ENCODE measurements at places on chromosomes 5 and 9.

GRCh38 chr9:93541581-93542349 is 34.6 kb upstream of the PHF2 start:
- no peak for DNase-seq

- DNase-seq = no peak
Observed at GRCh38 chr9:13364271-13365000, 84.9 kb upstream of the MPDZ start.

GRCh38 chr5:86880344-86880743 is 262.6 kb downstream of the COX7C start:
- DNase-seq = no peak

GRCh38 chr5:97547999-97548738 is 365.1 kb upstream of the RIOK2 start:
- DNase-seq = no peak

DNA sequence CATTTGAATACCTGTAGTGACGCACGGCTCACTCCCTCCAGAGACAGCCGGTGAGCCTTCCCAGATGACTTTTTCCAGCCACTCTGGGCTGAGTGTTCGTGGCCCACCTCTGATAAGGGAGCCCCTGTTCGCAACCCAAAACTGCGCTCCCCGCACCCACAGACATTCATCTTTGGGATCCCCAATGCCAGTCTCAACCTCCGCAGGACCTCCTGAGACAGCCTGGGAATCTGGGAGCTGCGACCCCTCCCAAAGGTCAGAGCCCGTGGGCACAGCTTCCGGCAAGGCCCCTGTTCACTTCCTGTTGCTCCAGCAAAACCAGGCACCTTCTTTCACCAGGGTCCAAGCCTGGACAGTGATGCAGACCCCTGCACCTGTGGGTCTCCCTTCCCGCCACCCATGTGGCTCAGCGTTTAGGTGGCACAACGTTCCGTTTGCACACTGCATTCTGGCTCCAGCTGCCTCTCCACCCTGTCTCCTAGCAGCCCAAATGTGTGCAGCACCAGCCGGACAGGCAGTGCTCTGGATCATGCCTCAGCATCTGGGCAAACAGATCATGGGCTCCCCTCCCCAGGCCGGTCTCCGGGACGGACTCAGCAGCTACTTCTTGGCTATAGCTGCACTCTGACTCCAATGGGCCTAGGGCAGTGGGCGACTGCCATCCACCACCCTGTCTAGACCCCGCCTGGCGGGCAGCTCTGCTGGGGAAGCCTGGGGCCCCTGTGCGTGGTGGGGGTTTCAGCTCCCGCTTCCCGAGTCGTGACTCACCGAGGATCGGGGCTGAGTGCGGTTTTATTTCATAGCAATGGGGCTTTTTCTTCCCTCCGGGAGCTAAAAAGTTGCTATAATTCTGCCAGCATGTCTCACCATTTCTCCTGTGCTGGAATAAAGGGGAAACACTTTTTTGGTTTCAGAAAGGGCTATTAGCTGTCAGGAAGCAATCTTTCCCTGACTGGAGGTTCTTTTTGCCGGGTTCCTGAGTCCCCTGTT is 156.0 kb downstream of the OLFM1 start:
- DNase-seq = no peak

- DNase-seq = no peak
Observed at GRCh38 chr9:34230556-34230955, 51.7 kb downstream of the UBAP1 start.

DNA sequence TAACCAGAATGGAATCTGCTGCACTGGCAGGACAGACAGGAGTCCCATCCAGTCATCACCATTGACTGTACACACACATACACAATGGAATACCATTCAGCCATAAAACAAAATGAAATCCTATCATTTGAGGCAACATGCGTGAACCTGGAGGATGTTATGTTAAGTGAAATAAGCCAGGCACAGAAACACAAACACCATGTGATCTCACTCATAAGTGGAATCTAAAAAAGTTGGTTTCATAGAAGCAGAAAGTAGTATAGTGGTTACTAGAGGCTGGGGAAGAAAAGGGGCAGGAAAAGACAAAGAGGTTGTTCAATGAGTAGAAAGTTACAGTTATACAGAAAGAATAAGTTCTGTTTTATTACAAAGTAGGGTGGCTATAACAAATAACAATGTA is 884.0 kb upstream of the ACO1 start:
- no peak for DNase-seq

DNA sequence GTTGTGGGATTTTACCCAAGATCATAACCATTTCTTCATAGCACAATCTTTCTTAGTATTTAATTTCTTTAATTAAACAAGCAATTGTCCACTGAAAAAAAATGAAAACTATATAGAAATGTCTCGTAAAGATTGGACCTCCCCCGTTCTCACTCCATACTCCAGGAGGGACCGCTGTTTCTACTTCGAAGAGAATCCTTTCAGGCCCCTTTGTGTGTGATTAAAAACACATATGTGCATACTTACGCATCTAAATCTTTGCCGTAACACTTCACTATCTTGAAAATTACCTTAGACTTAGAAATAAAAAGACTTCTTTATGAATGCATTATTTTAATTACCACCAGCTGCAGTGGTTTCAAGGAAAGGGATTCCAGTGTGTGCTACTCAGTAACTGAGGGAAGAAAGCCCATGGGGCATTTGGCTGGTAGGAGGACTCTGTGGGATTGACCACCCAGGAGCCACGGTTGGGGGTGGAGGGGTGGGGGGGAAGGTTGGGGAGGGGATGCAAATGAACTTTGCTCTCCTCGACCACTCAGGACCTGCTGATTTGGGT is 209.1 kb downstream of the FAM114A2 start:
- DNase-seq = no peak

DNA sequence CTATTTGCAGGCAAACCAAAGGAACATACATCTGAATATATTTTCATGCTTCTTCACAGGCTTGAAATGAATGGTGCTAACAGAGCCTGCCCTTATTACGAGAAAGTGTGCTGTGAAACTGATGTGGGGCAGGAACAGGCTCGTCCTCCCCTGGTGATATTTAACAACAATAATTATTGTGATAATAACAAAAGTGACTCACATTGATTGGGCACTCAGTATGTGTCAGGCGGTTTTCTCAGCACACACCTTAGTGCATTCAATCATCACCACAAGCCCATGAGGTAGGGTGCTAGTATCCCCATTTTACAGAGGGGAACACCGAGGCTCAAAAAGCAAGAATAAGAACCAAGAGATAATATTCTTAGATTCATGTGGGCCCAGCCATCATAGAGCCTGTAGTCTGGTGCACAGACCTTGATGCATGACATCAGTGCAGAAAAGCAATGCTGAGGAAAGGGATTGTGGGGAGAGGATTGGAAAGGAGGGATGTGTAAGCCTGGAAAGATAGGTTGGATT is 18.1 kb upstream of the BOD1 start:
- no peak for DNase-seq

DNA sequence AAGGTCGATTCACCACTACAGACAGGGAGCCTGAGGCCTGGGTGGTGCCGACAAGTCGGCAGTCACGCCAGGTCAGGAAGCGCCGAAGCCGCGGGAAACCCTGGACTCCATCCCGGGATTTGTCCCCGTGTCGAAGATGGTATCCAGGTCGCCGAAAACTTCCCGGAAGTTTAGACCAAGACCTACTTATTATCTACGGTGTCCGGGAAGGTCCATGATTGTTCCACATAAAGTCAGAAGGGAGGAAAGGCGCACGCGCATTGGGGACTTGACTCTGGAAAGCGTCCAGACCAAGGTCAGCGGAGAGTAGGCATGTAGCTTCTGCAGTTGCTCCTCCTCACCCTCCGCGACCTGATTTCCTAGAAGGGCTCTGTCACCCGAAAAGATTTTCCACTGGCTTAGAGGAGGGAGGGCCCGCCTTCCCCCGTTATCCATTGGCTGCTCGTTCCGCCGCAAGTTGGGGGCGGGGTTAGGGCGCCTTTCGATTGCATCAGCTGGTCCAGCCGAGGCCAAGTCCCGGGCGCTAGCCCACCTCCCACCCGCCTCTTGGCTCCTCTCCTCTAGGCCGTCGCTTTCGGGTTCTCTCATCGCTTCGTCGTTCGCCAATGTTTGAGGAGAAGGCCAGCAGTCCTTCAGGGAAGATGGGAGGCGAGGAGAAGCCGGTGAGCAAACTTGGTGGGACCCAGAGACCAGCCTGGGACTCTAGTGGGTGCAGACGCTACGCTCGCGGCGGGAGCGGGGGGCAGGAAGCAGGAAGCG is at the start of gene TARS1:
Gene TARS1 (plus strand): TSS at position 484 of the 759 bp plus-strand sequence. CDS start 122 bp downstream, at position 606.
- peak; percentile 100 for DNase-seq

GRCh38 chr5:54454602-54455001 is 897 bp upstream of the HSPB3 start:
- no peak for DNase-seq

DNA sequence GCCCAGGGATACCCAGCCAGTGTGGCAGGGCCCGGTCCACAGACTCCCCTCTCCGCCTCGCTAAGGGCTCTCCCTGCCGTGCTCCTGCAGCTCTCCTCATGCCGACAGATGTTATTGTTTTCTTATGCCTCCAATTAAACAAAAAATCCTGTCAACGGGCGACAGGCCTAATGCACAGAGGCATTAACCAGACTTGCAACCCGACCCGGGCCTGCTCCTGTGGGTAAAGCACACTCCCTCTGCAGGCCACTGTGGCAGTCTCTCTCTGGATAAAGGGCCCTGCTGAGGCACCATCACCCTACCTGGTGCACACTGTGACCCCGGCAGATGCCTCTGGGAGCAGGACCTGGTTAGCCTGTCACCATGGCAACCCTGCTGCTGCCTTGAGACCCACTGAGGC is 27.5 kb upstream of the HAND1 start:
- no peak for DNase-seq

DNA sequence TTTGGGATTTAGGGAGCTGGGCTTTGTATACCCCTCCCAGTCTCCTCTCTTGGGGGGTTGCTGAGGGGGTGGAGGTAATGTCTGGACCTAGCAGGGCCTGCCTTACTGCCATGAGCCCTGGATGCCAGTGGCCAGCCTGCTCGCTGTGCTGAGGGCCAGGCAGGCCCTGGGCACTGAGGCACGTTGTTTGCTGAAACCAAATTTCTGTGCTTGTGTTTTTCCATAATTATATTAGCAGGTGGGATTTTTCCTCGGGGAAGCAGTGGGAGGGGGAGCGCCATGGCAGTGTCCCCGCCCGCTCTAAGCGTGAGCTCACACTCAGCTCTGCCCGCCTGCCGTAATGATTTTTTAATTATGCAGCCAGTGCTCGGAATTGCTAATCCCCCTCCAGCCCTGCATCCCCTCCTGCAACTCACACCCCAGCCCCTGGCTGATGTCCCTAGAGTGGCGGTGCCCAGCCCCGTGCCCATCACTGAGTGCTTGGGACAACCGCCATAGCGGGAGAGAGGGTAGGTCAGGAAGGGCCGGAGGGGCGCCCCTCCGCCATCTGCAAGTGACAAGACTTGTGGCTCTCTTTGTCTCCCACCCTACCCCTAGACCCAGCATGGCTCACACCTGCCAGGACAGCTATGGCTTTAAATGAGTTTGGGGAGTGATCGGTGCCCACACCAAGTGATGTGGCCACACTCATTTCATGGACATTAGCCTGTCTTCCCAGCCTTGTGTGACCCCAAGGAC is 20.9 kb downstream of the CXXC5 start:
- no peak for DNase-seq

DNA sequence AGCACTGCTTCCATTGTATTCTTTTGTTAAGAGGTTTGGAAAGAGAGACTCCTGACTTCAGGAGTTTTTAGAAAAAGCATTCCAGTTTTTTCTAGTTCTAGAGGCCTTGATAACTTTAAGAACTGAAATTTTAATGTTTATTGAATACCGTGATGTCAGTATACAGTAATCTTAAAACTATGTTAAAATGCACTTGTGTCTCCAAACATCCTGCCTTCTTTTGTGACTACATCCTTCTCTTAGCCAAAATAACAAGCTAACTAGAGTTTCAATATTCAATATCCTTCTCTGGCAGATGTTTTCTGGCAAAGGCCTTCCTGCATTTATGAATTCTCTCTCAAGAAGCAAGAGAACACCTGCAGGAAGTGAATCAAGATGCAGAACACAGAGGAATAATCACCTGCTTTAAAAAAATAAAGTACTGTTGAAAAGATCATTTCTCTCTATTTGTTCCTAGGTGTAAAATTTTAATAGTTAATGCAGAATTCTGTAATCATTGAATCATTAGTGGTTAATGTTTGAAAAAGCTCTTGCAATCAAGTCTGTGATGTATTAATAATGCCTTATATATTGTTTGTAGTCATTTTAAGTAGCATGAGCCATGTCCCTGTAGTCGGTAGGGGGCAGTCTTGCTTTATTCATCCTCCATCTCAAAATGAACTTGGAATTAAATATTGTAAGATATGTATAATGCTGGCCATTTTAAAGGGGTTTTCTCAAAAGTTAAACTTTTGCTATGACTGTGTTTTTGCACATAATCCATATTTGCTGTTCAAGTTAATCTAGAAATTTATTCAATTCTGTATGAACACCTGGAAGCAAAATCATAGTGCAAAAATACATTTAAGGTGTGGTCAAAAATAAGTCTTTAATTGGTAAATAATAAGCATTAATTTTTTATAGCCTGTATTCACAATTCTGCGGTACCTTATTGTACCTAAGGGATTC is 43.1 kb downstream of the NDFIP1 start:
- peak; percentile 71 for DNase-seq
